NCI-H2029 treated with DMSO at 0.1 percent for 48 hours (cell line): ENCODE measurements at places on chromosomes 12 and 14.

DNA sequence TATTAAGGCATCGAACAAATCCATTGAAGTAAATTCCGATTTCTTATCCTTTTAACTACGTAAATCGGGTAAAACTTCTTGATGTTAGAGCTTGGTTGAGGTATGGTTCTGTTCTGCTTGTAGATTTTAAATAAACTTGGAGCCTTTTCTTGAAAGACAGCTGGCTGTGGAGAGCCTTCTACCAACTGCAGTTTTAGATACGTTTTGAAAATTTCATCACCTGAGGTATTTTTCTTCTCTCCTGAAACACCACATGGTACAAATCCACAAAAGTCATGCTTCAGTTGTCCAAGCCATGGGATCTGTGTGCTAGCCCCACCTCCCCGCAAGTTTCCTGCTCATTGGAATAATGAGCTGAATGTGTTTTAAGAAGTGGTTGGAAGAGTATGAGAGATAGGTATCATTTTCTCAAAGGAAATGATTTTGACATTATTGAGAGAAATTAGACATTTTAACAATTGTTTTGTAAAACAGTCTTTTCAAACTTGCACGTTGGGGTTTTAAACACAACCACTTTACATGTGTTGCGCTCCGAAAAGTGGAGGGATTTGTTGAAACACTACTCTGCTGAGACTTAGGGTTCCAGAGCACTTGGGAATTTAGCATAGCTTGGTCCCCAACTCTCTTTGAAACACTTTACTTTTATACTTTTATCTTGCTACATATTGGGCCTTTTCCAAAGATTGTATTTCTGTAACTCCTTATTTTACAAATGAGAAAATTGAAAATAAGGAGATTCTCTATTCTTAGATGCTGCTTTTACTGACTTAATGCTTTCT lies 1.4 kb downstream of the PPM1A start:
- DNase-seq = peak; percentile 33

DNA sequence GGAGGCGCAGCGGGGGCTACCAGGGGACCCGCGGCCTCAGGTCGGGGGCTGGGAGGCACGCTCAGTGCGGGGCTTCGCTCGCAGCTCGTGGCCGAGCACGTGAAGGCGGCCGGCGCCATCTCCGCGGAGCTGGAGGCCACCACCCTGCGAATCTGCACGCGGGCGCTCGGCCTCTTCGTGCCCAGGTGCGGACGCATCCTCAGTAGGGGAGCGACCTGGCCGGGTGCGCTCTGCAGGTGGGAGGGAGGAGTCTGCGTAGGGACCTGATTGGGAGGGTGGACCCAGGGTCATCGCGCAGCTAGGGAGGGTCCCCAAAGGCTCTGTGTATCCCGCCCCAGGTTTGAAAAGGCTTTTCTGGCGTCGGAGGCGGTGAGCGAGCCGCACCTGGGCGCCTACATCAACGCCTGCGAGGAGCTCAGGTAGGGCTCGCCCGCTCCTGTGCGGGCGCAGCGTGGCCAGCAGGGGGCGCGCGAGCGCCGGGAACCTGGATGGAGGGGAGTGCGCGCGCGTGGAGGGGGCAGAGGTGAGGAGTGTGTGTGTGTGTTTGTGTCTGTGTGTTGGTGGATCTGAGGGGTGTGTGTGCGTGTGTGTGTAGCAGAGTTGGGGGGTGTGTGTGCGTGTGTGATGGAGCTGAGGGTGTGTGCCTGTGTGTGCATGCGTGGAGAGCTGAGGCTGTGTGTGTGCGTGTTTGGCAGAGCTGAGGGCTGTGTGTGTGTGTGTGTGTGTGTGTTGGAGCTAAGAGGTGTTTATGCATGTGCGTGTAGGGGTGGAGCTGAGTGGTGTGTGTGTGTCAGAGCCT lies 10.3 kb downstream of the EXOC3L4 start:
- DNase-seq = no peak

- no peak for DNase-seq
Measured at GRCh38 chr12:2795291-2796186, 769 bp downstream of the FKBP4 start.

- DNase-seq = no peak
Measured at GRCh38 chr12:460261-461230, 807 bp downstream of the B4GALNT3 start.

DNA sequence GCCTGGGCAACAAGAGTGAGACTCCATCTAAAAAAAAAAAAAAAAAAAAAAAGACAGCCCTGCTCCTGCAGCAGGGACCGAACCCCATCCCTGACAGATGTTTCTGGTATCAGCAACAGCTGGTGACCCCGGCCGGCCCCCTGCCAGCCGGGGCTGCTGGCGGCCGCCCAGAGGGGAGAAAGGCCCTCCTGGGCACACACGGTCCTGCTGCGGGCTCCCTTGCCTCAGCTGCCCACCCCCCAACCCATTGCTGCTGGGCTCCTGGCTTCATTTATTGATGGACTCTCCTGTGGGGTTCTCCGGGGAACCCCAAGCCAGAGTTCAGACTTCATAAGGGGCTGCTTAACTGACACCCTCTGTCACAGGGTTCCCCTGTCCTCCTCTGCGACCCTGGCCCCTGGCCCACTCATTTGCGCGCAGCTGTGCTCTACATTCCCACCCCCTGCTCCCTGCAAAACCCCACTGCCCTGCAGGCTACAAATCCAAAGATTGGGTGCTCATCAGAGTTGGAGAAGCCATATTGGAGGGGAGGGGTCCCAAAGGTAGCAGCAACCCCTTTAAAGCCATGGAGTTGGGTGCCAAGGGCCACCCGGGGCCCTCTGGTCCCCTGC lies 103.6 kb upstream of the RTL1 start:
- DNase-seq = no peak

GRCh38 chr12:5568325-5568981 lies 136.5 kb downstream of the NTF3 start:
- no peak for DNase-seq

DNA sequence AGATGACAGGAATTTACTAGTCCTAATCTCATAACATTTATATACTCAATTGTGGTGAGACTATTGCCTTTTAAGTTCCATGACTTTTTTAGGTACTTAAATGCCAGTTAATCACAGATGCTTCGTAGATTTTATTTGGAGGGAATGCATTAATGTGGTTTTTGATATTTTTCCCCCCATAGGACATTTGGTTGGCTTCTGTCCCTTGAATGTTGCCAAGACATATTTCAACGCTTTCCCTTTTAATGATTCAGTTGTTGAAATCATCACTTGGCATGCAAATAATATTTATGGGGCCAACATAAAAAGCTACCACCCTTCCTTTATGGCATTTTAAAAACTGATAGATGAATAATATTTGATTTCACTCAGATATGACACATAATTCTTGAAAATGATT lies 172.1 kb downstream of the ACSS3 start:
- DNase-seq = no peak

DNA sequence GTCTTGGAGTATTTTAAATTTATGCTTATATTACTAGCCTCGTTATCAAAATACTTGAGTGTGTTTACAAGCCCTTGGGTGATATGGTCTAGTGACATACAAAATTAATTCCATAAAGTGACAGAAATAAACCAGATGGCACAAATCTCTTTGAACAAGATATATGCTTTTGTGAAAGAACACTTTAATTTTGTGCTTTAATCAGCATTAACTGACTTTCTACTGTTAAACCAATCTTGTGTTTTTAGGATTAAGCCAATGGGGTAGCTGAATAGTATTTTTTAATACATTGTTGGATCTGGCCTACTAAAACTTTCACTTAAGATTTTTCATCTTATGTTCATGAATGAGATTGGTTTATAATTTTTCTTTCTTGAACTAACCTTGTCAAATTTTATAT lies 30.4 kb upstream of the GCH1 start:
- DNase-seq = no peak

- no peak for DNase-seq
Measured at GRCh38 chr14:84874436-84874835, 655.5 kb upstream of the FLRT2 start.

DNA sequence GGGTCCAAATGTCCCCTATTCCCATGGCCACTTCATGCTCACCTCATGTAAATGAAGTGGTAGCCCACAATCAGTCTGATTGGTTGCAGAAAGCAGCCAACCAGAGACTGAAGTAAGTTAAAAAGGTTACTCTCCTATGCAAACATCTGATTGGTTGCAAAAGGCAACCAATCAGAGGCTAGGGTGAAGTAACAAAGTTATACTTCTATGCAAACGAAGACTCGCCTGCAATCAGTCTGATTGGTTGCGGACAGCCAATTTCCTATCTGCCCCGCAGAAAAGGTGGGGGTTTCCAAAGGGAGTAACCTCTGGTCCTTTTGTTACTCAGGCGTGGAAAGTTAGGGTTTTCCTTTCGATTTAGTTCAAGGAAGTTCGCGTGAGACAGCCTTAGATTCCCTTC lies 208.1 kb upstream of the NEDD1 start:
- no peak for DNase-seq

DNA sequence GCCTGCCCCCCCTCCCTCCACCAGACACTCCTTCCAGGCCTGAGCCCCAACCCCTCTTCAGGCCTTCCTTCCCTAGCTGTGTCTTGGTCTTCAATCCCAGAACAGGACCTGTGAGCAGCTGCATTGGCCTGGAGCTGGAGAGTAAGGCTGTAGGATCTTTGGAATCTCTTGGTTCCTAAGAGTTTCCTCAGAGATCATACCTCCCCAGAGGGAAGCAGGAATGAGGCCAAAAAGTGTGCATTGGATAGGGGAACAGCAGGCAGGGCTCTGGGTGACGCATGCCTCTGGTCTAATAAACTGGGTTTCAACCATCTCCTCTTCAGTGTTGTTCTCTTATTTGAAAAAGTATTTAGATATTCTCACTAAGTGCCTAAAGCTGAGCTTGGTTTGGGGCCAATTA lies 1.8 kb upstream of the SMARCD1 start:
- no peak for DNase-seq

DNA sequence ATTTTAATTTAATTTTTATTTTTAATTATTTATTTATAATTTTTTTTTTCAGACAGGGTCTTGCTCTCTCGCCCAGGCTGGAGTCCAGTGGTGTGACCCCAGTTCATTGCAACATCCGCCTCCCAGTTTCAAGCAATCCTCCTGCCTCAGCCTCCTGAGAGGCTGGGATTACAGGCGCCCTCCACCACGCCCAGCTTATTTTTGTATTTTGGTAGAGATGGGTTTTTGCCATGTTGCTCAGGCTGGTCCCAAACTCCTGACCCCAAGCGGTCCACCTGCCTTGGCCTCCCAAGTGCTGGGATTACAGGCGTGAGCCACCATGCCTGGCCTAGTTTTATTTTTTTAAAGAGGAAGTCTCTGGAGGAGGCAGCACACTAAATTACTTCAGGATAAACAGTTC lies 13.7 kb upstream of the PEBP1 start:
- DNase-seq = no peak

GRCh38 chr14:24734917-24735500 lies 101.0 kb upstream of the GZMB start:
- DNase-seq = peak; percentile 99

DNA sequence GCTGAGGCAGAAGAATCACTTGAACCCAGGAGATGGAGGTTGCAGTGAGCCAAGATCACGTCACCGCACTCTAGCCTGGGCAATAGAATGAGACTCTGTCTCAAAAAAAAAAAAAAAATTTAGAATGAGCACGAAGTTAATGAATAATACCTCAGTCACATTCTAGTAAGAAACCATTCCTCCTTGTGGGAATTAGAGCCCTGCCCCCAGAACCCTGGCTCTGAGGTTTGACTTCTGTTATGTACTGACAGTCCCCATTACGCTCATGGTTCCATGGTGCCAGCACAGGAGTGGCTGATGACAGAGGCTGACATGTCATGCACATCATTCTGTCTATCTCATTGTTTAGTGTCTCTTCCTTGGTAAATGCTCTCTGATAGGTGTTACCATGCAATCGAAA lies 132.6 kb upstream of the FGD4 start:
- no peak for DNase-seq
